CD4-positive, alpha-beta T cell treated with Interleukin-12 subunit alpha and Interleukin-12 subunit beta, for 1 hour (primary cell): ENCODE measurements at places on chromosomes 16 and 17.

GRCh38 chr17:337866-338265 is 14.7 kb downstream of the RPH3AL start:
- no peak for DNase-seq

DNA sequence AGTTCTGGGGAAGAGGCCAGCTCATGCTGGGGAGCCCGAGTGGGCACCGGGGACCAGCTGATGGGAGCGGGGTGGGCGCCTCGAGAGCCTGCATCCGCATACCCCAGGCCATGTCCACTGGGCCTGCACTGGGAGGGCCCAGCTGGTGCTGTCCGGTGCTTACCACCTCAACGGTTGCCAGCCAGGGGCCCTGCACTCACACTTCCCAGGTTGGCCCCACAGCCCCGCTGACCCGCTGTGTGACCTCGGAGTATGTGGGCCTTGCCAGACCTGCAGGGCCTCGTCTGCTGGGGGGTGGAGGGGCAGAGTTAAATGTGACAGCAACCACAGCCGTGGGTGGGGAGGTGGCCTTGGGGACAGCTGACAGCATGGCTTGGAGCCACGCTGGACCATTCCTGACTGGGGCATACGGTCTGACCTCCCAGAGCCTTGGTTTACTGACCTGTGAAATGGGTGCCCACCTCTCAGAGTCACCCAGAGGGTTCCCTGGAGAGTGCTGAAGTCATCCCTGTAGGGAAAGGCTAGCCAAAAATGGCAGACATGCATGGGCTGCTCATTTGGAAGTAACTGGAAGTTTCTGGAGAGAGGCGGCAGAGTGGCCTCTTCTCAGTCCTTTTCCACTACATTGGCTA is 5.4 kb upstream of the GAA start:
- DNase-seq: no peak

DNA sequence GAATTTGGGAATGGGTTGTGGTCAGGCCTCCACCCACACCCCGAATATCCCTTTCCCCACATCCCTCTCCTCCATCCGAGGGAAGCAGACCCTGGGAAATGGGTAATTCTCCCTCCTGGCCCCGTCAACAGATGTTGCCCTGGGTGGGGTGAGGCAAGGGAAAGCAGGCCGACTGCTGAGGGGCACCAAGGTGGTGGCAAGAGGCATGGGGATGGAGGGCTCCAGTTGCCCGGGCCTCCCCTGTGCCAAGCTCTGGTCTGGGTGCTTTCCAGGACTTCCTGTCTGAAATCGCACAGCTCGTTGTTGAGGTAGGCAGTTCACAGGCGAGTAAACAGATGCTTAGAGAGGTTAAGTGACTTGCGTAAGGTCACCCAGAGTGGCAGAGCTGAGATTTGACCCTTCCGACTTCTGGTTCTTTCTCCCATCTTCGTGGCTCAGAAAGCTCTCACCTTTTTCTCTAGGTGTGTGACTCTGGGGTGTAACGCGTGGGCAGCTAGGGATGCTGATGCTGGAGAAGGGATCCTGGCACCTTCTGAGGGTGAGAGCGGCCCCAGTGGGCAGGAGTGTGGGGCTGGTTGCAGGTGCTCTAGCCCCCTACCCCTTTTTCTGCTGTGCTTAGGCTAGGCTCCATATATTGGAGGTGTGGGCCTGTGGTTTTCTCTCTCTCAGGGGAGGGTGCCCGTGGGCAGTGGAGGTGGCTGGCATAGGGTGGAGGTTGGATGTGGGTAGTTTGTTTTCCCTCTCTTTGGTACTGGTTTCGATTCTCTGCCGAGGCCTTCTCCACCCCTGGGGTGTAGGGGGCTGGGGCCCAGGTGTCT is 17.2 kb downstream of the RARA start:
- peak; percentile 81 for DNase-seq

GRCh38 chr16:55915096-55915827 is 40.1 kb upstream of the CES5A start:
- no peak for DNase-seq

DNA sequence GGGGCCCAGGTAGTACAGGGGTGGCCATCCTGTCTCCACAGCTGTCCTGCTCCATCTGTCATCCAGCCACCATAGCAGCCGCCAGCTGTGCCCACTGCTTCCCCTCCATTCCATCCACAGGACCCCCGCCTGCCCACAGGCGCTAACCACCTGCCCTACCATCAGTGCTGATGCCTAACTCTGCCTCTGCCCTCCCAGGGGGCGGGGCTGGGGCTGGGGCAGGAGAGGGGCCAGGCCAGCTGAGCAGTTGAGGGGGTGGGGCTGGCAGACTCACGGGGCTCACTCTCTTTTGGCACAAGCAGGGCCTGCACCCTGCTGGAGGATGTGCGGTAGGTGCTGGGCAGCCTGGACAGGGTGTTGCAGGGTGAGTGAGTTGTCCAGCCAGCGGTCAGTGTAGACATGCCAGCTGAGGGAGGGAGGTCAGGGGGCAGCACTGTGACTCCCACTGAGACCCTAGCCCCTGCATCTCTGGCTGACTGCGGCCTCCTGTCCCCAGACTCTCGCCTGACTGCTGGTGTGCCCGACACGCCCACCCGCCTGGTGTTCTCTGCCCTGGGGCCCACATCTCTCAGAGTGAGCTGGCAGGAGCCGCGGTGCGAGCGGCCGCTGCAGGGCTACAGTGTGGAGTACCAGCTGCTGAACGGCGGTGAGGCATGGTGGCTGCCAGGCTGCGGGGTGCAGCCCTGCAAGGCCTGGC is 9.6 kb downstream of the GALK1 start:
- no peak for DNase-seq

GRCh38 chr17:17017343-17018014 is 24.8 kb upstream of the MPRIP start:
- DNase-seq: no peak

- no peak for DNase-seq
These were observed 908 bp downstream of the TMEM98 start for GRCh38 chr17:32928586-32929535.

GRCh38 chr17:43352579-43353331 is 46.0 kb upstream of the ARL4D start:
- DNase-seq: no peak

- peak; percentile 96 for DNase-seq
These were observed at the start of the genes ITFG1 and PHKB for GRCh38 chr16:47460711-47461597. ITFG1 (minus strand) TSS chr16:47461063; CDS start chr16:47461045, 18 bp downstream. PHKB (plus strand) TSS chr16:47461331; CDS start chr16:47461351, 20 bp downstream.

DNA sequence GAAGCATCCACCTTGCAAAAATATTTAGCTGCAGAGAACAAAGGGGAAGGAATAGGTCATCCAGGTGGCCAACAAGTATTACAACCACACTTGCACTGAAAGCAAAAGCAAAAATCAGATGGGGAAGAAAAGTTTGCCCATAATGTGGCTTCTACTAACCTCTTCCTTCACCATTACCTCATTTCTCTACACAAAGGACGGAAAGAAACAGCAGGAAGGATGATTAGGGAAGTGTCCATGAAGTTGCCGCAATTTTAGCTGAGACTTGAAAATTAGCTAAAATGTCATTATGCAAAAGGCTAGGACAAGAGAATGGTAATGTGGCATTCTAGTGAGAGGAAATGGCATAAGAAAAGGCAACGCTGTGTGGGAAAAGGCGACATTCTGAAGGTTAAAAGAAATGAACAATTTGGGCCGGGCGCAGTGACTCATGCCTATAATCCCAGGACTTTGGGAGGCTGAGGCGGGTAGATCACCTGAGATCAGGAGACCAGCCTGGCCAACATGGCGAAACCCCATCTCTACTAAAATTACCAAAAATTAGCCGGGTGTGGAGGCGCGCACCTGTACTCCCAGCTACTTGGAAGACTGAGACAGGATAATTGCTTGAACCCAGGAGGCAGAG is 13.7 kb downstream of the KANSL1 start:
- DNase-seq: no peak

DNA sequence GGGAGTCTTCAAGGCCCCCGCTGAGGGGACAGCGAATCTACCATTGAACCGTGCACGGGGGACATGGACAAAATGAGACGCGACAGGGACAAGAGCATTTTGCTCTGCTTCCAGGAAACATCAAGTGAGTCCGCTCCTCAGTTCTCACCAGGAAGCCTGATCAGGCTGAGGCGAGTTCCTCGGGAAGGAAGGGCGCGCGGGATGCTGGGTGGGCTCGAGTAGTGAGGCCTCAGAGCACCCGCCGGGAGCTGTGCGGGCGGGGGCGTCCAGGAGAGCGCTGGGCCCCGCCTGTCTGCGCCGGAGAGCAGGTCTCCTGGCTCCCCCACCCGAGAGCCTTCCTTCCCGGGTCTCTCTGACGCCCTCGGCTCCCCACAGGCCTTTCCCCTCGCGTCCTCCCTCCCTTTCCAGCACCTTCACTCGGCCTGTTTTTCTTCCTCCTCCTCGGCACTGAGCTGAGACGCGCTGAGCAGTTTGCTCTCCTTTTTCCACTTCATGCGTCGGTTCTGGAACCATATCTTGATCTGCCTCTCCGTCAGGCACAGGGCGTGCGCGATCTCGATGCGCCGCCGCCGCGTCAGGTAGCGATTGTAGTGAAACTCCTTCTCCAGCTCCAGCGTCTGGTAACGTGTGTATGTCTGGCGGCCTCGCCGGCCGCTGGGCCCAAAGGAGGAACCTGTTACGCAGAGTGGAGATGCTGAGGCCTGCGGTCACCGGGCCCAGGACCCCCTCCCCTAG is 2.6 kb upstream of the HOXB5 start:
- no peak for DNase-seq

- peak; percentile 50 for DNase-seq
These were observed 37.7 kb downstream of the DUSP14 start for GRCh38 chr17:37527249-37527851.

DNA sequence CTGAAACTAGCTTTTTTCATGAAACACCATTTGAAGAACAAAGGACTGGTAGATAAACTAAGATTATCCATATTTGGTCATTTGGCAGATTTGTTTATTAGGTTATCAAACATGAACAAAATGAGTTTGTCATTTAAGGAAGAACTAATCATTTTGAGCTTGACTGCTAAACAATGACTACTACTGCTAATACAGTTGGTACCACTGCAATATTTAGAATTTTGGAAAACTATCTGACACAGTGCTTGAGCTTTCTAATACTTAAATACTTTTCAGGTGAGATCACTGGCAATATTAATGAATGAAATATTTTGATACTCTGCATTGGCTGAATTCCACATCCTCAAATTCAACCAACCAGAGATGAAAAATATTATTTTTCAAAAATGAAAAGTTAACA is 47.2 kb downstream of the MED13 start:
- DNase-seq: no peak

- no peak for DNase-seq
These were observed 151.8 kb downstream of the RPTOR start for GRCh38 chr17:80696456-80696855.

- no peak for DNase-seq
These were observed 131.3 kb downstream of the NLK start for GRCh38 chr17:28173801-28174200.

DNA sequence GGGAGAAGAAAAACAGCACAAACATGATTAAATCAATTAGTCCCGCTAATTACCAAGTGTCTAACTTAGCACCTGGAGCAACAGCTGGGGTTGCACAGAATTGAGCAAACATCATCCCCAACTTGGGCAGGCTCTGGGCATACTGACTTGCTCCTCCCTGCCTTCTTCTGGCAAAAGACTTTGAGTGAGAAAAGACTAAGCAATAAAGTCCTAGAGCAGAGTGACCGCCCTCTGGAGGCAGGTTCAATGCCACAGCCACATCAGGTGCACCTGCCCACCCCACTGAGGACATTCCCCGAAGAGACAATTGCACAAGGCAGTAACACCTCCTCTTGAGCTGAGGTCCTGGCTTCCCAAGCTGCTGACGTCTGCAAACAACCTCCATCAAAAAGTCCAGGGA is 358.3 kb downstream of the SOX9 start:
- DNase-seq: no peak
